ENCODE measurements at places on chromosomes 13 and 19. TPM values are rescaled to one million over a fixed set of nuclear protein-coding genes. Genes with fewer than 3 reads are reported as not detected.

PTGER1 gene
- total RNA-seq, result 2.3 TPM

- DNase-seq, result no peak
These were observed 682.7 kb upstream of the ARGLU1 start for GRCh38 chr13:107250628-107251027.

DNA sequence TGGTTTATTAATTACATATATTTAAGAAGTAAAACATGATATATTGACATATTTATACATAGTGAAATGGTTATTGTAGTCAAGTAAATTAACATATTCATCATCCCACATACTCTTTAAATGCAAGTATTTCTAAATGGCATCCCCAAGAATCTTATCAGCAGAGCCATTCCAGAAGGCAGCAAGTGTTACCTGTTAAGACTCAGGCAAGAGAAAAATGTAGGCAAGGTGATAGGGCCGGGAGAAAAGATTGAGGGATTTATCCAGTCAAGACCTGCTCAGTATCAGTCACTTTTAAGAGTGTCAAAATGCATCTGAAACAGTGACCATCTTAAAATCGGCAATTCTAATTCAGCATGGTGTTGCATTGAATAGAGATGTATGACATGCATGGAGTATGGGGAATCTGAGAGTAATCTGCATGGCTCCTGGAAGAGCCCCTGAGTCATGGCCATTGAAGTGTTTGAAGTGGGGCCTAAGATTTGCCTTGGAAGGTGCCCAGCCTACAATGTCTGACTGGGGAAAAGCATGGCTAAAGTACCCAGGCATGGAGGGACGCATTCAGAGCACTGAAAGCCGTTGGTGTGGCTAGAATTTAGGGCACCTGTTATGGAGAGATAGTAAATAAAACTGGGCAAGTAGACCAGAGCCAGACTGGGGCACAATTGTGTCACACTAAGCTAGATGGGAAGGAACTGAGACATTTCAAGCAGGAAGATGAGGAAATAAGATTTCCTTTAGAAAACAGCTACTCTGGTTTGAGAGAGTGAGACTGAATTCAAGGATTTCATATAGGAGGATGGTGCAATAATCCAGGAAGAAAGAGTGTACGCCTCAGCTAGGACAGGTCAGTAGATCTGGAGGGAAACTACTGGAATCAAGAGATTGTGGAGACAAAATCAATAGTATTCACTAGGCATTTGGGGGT, 25.0 kb upstream of the C1QTNF9B start:
- DNase-seq, result no peak

DNA sequence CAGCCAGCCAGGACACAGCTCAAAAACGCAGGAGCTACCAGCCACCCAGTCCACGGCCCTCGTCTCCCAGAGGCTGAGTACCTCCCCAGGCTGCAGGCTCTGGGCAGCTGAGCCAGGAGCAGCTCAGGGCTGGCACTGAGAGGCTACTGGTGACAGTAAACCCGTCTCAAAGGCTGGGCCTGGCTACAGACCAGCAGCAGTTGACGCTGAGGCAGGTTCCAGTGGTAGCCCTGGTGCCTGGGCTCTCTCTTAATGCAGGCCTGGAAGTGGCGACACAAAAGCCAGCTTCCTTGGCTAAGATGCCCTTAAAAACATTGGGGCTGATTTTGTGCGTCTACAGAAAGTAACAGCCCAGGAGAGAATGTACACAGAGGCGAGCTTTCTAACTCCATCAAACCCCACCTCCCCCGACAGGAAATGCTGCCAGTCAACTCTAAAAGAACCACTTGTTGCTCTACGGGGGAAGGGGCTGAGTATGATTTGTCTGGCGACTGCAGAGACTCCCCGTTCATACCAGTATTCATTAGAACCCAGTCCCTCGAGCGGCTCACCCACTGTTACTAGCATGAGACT, 126.3 kb downstream of the STK24 start:
- DNase-seq, result no peak

DNA sequence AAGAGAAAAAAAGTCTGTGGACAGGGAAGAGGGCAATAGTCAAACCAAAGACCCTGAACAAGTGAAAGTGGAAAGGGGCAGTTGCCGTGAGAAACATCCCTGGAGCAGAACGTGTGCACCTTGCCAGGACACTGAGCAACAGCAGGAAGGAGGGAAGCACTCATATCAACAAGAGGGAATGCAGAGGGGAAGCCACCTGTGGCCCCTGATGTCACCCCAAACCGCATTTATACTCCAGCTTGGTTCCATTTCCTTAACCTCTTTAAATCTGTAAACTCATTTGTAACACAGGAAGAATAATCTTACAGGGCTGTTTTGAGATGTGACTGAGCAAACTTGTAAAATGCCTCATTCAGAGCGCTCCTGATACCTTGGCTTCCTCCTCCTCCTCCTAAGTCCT, 698.8 kb downstream of the DIAPH3 start:
- DNase-seq, result no peak
